ENCODE measurements at places on chromosomes 12 and 14. TPM values are rescaled to one million over a fixed set of nuclear protein-coding genes. Genes with fewer than 3 reads are reported as not detected.

TBX3 gene
- total RNA-seq = 4.6 TPM

TRIM9 gene
- total RNA-seq = 0.73 TPM

LRCOL1 gene
- total RNA-seq = not detected

DIO3 gene
- total RNA-seq = 1.1 TPM

TSHR gene
- not detected for total RNA-seq

REM2 gene
- total RNA-seq = 0.13 TPM

REC8 gene
- 1.2 TPM for total RNA-seq

PLD4 gene
- 0.07 TPM for total RNA-seq

ADGRD1 gene
- 3.1 TPM for total RNA-seq

CLEC4E gene
- total RNA-seq = not detected

CLEC1A gene
- not detected for total RNA-seq

OR6C75 gene
- total RNA-seq = not detected

NAV3 gene
- 94.9 TPM for total RNA-seq

KRT78 gene
- total RNA-seq = not detected

SLC10A1 gene
- not detected for total RNA-seq
